Endothelial cell (in vitro differentiated cells): ENCODE measurements at places on chromosomes 11 and 22.

- no peak for DNase-seq
Measured at GRCh38 chr11:23370580-23371275, 510.5 kb upstream of the CCDC179 start.

DNA sequence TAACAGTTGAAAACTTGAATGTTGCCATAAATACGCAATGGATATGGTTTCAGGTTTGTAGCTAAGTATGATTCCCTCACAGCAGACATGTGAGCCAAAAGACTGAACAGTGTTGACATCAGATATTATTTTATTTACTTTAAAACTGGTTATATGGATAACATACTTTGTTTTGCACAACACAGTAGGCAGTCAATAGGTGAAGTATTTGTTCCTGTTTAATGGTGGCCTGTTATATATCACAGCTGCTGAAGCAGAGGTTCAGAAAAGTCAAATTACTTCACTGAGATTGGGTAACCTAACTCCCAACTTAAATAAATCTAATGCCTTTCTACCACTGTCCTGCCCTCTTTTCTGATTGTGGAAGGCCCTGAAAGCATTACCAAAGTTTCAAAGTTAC lies 44.6 kb downstream of the YAP1 start:
- no peak for DNase-seq

GRCh38 chr22:50311606-50312351 lies 4.3 kb upstream of the PLXNB2 start:
- no peak for DNase-seq

- DNase-seq, result no peak
Measured at GRCh38 chr22:49786976-49787706, 40.5 kb downstream of the BRD1 start.

DNA sequence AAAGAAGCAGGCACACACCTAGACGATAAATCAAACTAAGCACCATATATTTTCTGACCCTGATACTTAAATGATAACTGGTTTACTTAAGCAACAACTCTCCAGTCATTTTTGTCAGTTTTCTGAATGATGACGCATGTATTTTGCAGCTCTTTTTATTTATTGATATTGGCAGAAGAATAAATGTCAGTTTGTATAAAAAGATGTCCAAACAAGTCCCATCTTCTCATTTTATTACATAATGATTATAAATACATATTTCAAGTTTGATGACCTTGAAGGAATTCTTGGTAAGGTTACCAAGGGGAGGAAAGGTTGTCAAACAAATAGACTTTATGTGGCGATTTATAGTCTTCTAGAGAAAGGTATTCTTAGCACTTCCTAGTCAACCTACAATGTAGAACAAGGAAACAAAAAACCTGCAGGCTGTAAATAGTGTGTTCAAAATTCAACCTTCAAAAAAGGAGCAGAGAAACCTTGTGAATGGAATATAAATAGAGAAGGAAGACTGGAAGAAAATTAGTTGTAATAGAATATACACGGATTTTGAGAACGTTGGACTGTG lies 190.7 kb downstream of the JRKL start:
- DNase-seq, result no peak

- no peak for DNase-seq
Measured at GRCh38 chr22:20086763-20087162, 6.7 kb downstream of the DGCR8 start.

- no peak for DNase-seq
Measured at GRCh38 chr11:10797531-10797930, 11.2 kb downstream of the EIF4G2 start.

DNA sequence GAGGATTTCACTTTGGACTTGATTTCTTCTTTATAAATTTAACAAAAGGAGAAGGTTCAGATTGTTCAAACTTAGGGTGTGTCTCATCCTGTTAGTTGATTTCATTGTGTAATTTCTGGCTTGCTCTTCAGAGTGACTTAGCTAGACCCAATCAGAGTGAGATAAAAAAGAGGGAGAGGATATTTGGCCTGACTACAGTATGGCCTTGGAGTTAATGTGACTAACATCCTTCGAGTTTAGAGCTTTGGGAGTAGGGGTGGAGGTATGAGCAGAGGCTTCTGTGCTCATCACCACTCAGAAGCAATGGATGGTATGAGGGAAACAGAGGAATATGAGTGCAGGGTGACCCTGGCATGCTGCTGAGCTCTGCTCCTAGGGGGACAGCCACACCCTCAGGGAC lies 114.2 kb downstream of the ME3 start:
- no peak for DNase-seq

DNA sequence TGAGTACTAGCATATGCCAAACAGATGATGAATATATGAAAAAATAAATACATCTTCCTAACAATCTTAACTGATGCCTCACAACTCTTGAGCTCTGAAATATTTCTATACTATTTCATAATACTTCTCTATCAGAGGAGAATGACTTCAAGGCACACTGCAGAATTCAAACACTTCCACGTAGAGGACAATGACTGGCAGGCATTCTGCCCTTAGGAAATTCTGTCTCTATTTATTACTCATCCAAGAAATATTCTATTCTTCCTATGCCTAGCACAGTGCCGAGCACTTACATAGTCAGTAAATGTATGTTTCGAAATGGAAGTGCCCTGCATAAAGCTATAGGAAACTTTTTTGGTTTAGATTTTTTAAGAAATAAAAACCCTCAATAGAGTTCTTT lies 809.1 kb downstream of the DLG2 start:
- no peak for DNase-seq

DNA sequence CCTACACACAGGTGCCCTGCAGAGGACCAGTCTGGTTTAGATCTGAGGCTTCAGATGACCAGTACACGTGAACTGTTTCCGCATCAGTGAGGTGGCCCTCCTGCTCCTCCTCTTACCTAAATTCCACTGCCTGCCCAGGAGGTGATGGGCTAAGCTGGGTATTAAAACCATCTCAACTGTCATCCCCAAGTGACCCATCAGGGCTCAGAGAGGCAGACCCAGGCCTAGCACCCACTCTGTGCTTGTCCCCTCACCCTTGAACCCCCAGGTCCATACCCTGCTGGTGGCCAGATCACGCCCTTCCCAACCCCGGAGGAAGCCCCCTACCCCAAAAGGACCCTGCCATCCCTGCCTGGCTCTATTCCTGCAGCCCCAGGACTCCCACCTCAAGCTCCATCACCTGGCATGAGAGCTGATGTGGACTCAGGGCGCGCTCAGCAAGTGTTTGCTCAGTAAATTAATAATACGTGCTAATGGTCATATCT lies 21.3 kb downstream of the RSPH14 start:
- DNase-seq, result no peak

DNA sequence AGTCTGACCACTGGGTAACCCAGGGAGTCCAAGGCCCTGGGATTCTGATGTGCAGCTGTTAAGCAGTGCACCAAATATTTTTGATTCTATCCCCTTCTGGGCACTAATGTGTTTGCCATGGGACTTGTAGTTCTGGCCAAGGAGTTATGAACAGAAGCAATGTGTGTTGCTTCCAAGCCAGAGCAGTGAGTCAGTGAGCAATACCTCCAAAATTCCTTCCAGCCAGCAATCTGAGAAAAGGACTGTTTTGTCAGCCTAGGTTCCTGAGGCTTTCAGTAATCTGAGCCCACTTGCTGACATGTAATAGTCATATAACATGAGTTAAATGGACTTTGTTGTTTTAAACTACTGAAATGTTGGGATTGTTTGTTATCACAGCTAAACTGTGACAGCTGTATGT lies 311.4 kb downstream of the NELL1 start:
- DNase-seq, result no peak

GRCh38 chr11:100562128-100562527 lies 125.0 kb upstream of the ARHGAP42 start:
- no peak for DNase-seq

DNA sequence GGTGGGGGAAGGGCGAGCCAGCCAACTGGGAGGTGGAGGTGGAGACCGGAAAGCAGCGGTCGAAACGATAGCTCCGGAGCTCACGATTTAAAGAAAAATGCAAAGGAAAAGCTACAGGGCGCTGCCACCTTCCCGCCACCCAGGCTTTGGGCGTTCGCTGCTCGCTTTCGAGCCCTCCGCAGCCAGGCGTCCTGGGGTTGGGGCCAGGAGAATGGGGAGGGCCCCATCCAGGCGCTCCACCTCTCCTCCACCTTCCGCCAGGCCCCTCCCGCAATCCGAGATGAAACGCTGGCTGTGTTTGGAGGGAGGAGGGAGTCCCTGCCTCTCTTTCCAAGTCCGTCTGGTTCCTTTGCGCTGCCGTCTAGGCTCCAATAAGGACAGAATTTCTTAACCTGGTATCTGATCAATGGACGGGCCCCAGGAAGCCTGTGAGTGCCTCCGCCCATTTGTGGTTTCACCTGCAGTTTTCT lies 483 bp upstream of the ABTB2 start:
- peak; percentile 60 for DNase-seq

GRCh38 chr11:130379276-130379675 lies 49.1 kb downstream of the ADAMTS8 start:
- no peak for DNase-seq

- no peak for DNase-seq
Measured at GRCh38 chr11:91857179-91857578, 367.4 kb upstream of the FAT3 start.

DNA sequence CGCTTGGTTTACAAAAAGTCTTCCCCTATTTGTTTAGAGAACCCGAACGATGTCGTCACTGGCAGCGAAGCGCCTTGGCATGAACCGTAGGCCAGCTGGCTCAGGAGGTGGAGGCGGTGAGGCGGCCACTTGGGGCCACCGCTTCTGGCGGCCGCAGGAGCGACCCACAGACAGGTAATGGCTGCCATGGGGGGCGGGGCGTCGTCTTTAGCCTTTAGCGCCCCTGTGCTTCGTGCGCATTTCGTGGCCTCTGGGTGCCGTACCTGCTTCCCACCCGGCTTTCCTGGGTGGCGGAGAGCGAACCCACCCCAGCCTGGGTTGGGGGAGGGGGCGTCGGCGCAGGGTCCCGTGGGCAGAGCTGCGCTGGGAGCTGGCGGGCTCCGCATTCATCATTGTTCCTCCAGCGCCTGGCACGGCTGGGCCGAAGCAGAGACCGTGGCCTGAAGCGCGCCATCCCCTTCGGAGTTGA lies 469 bp upstream of the OSBP2 start:
- peak; percentile 33 for DNase-seq

- no peak for DNase-seq
Measured at GRCh38 chr11:2927851-2928604, 1.2 kb downstream of the PHLDA2 start.
